ENCODE measurements at places on chromosomes 7 and 10. TPM values are rescaled to one million over a fixed set of nuclear protein-coding genes. Genes with fewer than 3 reads are reported as not detected.

Gene LCOR
- total RNA-seq: 32.0 TPM

- peak; percentile 25 for DNase-seq
These were observed 10.0 kb upstream of the SFRP5 start for GRCh38 chr10:97781618-97782331.

GRCh38 chr7:149310113-149310836, 48.3 kb downstream of the ZNF783 start:
- DNase-seq: no peak

Gene C7orf25
- total RNA-seq: 3.0 TPM

Gene INMT
- total RNA-seq: 2.5 TPM

Gene NUTM2A
- 0.75 TPM for total RNA-seq

GRCh38 chr10:80413271-80413996, 5.1 kb downstream of the PRXL2A start:
- DNase-seq: no peak

DNA sequence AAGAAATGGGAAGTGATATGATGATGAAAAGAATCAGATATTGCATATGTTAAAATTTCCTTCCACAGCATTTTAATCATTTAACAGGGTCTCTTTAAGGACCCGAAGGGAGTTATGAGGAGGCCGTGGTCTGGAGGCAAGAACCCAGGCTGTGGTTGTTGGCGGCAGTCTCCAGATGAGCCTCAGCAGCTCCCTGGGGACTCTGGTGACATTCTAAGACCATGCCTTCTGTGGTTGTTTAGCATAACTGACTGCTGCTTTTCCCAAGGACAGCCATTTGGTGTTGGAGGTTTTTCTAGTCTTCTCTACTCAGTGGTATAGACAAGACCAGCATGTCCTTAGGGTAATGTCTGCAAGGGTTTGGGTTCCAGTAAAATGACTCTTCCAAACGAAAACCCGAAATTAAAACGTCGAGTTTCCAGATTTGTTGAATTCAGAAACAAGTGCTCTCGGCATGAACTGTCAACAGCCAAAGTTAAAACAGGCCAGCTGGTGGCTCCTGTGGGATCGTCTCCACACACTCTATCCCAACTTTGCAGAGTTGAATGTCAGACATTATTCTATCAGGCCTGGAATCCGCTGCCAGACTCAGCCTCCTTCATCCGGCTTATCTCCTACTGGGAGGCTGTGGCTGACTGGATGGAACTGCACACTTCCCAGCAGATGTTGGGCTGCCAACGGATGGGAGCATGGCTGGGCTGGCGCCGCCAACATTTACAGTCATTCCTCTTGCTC, 183.1 kb downstream of the TAX1BP1 start:
- DNase-seq: no peak

DNA sequence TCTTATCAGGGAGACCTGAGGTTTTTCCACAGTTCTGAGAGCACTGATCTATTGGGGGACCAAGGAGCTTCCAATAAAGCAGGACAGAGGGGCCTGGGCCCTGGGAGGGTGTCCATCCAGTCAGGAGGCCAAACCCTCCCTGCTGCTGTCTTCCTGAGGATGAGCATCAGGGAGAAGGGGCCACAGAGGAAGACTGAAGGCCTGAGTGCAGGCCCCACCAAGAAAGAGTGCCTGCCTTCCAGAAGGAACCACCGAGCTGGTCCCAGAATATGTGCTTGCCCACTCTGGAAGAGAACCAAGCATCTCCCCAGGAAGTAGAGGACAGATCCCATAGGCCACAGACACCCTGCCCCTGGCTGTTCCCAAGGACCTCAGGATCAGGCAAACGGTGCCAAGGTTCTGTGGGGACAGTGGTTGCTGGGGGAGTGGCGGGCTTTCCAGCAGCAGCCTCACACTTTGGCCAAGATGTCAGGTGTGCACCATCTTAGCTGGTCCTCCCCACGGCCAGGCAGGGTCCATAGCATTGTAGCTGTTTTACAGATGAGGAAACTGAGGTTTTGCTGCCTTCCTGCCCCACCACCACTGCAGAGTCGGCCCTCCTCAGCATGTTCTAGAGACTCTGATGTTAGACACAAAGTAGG, 199.4 kb downstream of the GRID1 start:
- DNase-seq: no peak

- DNase-seq: no peak
These were observed 123.1 kb upstream of the INHBA start for GRCh38 chr7:41825927-41826480.

Gene PNLIPRP2
- not detected for total RNA-seq

Gene AVL9
- total RNA-seq: 33.2 TPM

- DNase-seq: peak; percentile 65
These were observed 24.5 kb upstream of the SVIL start for GRCh38 chr10:29658984-29659965.

- no peak for DNase-seq
These were observed 191.0 kb downstream of the DNAH11 start for GRCh38 chr7:21733837-21734236.

DNA sequence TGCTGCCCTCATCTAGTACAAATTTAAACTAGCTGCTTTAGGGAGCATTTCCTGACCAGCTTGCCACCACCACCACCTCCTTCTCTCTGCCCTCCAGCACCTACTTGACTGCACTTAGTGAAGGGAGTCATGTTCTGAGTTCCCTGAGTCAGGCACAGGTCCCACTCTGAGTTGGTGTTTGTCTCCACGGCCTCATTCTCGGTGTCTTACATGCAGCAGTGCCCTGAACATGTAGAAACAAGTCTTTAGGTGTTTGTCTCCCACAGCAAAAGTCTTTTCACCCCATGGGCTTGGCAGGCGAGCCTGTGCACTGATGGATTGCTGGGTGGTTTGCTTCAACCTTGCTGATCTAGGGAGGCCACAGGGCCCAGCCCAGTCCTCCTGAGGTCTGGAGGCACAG, 16.9 kb downstream of the TSPAN14 start:
- DNase-seq: no peak

Gene KNDC1
- total RNA-seq: 0.08 TPM

- no peak for DNase-seq
These were observed 1.5 kb upstream of the LOXL4 start for GRCh38 chr10:98269435-98269912.

DNA sequence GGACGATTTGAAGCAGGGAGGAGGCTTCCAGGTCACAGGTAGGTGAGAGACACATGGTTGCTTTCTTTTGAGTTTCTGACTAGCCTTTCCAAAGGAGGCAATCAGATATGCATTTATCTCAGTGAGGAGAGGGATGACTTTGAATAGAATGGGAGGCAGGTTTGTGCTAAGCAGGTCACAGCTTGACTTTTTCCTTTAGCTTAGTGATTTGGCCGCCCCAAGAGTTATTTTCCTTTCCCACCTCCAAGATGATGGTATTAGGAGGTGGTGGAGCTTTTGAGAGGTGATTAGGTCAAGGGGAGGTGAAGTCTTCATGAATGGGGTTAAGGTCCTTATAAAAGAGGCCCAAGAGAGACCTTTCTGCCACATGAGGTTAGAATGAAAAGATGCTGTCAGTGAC, 443.7 kb downstream of the TYW1 start:
- no peak for DNase-seq

GRCh38 chr10:122263971-122264370, 7.1 kb upstream of the BTBD16 start:
- no peak for DNase-seq

GRCh38 chr10:95389982-95390381, 99.2 kb upstream of the PDLIM1 start:
- no peak for DNase-seq

- no peak for DNase-seq
These were observed 504.5 kb upstream of the GALNT17 start for GRCh38 chr7:70627461-70627860.

DNA sequence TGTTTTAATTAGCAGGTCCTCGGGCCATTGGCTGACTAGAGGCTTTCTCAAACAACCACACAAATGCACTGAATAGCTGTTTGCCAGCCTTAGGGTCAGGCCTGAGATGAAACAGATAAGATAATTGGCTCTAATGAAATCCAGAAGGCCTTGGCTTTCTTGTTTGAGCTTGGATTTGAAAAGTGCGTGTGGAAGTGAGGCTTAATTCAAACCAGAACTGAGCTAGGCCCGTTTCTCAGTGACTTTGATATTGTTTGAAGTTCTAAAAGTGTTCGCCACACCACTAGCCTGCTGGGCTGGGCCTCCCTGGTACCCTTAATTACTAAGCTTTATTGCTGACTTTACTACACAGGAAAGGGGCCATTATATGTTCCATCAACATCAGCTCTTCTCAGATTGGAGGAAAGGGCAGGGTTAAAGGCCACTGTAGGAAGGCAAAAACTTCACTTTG, 270.6 kb downstream of the TWIST1 start:
- no peak for DNase-seq

- DNase-seq: no peak
These were observed 24.5 kb downstream of the RNF32 start for GRCh38 chr7:156665101-156665500.

GRCh38 chr10:60073781-60074656, 167.7 kb upstream of the CCDC6 start:
- DNase-seq: no peak

Gene EVX1
- total RNA-seq: not detected

GRCh38 chr10:2686691-2687090, 380.7 kb upstream of the PFKP start:
- no peak for DNase-seq

GRCh38 chr7:24102988-24103387, 181.0 kb upstream of the NPY start:
- no peak for DNase-seq

- DNase-seq: no peak
These were observed 4.5 kb downstream of the DMTF1 start for GRCh38 chr7:87156709-87157108.

DNA sequence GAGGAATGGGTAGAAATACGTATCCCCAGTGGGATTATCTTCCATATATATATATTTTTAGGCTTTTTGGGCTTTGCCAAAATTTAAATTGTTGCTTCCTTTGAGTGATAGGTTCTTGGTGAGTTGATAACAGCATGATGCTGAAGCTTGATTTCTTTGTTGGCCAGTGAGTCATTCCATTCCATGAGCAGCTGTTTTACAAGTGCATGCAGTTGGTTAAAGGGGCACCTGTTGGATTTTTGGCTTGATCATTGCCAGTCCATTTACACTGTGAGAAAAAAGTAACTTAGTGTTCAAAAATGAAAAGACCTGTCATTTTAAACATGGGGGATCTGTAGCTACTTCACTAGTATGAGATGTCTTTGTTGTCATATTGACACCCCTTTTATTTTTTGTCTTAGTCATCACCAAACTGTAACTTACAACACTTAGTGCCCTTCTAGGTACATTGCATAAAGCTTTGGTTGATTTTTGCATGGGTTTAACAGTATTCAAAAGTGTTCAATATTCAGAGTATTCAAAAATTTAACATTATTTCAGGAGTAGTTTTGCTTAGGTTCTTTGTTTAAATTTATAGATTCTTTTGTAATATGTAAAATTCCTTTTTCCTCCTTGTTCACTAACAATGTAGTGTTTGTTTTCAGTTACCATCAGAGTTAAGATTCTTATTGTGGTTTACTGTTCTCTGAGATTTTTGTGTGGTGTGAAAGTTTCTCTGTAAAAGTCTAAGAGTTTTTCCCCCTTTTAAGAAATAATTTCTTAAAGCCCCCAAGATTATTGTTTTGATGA, 8.8 kb downstream of the AKAP9 start:
- no peak for DNase-seq

DNA sequence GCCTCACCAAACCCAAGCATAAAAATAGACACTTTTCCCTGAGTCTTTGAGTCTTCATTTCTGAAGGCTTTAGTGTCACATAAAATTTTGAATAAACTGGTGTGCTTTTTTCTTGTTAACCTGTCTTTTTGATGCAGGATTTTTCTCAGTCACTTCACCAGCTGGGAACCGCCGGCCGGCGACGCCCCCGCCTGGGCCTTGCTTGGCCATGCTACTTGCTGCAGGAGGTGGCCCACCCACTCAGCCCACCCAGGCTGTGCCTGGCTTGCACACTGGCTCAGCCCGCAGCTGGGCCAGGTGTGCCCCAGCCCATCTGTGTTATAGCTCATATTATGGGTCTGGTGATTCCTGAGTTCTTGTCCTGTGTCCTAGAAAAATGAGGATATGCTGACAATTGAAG, 247.4 kb upstream of the CACNA2D1 start:
- no peak for DNase-seq

GRCh38 chr7:120998520-120998919, 10.0 kb downstream of the CPED1 start:
- no peak for DNase-seq

Gene AGR3
- total RNA-seq: not detected

Gene OR9A2
- total RNA-seq: not detected

Gene DNA2
- total RNA-seq: 30.3 TPM

Gene OR2A1
- total RNA-seq: 0.06 TPM

Gene SEC23IP
- total RNA-seq: 61.6 TPM

DNA sequence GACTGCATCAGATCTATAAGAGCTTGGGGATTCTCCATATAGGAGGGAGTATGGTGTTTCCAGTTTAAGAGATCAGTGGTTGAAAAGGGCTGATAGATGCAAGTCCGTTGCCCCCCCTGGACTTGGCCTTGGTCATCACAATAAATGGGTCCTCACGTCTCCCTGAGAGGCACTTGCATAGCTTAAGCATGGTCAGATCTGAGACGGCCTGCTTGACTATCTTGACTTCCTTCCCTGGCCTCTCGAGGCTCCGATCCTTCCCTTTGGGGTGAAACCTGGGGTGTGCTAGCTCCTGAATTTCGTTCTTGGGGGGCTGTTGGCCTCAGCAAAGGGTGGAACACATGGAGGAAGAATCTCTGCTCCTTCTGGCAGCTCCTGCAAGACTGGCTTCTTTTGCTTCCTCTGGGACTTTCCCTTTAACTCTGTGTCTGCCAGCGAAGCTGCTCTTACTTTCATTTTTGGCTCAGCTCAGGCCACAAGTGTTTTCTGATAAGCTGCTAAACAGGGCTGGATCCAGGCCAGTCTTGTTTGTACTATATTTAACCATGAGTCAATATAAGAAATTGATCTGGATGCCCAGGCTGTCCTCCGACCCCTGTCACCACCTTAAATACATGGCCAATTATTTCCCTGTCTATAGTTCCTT, 11.2 kb upstream of the ZNF485 start:
- peak; percentile 62 for DNase-seq

DNA sequence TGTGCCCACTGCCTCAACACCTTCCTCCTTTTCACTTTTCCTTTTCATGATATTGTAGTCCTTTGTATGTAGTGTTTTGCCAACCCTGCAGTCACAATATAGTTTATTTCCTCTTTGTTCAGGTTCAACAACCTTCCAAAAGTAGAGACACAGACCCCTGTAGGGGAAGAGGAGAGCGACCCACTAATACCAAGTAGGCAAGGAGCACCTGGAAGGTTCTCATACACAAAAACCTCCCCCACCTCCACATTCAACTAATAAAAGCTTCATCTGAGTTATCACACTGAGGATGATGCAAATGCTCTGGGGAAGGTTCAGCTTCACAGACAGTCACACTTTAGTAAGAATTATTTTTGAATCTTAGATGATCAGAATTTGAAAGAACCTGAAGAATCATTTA, 41.6 kb downstream of the PIK3AP1 start:
- no peak for DNase-seq

- no peak for DNase-seq
These were observed 174.5 kb downstream of the SH3PXD2A start for GRCh38 chr10:103680869-103681236.

Gene TRAPPC14
- 54.6 TPM for total RNA-seq

GRCh38 chr7:44275957-44276570, 49.3 kb downstream of the CAMK2B start:
- no peak for DNase-seq
